NCI-H187 (cell line): ENCODE measurements at places on chromosomes 6 and 20.

DNA sequence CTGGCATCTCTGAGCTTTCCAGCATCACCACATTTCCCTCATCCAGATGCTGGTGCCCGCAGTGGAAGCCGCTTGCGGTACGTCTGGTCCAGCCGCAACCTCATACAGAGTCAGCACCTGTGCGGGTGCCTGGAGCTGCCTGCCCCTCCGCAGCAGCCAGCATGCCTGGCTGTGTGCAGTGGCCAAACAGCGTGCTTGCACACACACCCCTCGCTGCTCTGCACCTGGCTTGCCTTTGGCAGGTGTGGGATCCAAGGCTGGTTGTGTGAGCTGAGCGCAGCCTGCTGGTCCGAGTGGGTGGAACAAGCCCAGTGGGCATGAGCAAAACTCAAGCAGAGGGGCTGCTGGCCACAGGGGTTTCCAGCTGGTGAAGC lies 3.1 kb upstream of the HINT3 start:
- DNase-seq = no peak

DNA sequence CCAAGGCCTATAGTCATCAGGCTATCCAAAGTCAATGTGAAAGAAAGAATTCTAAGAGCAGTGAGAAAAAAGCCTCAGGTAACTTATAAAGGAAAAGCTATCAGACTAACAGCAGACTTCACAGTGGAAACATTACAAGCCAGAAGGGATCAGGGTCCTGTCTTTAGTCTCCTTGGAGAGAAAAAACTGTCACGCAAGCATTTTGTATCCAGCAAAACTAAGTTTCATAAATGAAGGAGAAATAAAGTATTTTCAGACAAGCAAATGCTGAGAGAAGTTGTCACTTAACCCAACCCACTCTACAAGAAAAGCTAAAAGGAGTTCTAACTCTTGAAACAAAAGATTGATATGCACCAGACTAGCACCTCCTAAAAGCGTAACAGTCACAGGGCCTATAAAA lies 28.1 kb downstream of the CITED2 start:
- DNase-seq = no peak

DNA sequence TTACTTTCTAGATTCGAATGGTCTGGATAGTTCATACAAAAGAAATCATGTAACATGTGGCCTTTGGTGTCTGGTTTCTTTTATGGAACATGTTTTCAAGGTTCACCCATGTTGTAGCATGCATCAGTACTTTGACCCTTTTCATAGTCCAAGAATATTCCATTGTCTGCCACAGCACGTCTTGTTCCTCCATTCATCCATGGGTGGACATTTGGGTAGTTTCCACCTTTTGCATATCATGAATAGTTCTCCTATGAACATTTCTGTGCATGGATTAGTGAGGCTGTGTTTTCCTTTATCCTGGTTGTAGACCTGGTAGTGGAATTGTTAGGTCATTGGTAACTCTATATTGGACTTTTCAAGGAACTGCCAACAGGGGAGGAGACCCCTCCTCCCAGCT lies 31.7 kb downstream of the GSTA3 start:
- no peak for DNase-seq

DNA sequence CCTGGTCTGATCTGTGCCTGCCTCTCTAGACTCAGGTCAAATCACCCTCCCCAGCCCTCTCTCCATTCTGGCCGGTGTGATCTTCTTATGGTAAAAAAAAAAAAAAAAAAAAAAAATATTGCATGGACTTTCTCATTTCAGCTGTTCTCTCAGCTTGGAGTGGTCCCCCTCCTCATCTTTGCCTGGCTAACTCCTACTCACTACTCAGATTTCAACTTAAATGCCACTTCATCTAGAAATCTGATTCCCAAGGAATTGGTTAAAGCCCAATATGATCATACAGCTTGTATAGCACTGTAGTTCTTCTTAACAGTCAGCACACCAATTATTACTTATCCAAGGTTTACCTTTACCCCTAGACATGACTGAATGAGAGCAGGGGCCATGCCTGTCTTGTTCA lies 105.9 kb upstream of the CARMIL1 start:
- DNase-seq = no peak

DNA sequence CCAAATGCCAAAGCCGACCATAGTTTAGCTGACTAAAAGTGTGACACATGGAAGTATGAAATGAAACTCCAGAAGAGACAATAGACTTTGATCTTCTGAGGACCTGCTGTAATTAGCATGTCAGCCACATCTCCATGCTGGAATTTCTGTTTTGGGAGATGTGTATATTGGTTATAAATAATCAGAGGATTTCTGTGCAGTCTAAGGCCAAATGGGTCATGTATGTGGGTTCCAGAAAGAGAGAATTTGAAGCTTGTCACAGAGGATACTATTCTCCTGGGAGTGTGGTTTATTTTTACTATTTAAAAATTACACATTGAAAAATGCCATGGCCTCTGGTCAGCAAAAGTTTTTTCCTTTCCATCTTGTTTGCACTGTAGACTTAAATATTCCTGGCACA lies 405.5 kb upstream of the PLCB4 start:
- no peak for DNase-seq

GRCh38 chr20:61969806-61970205 lies 95.9 kb downstream of the TAF4 start:
- DNase-seq = no peak
